Stimulated activated CD4-positive, alpha-beta T cell treated with anti-CD3 and anti-CD28 coated beads, Interleukin-15, amount 100 ng/mL, for 24 hours (primary cell): ENCODE measurements at places on chromosomes 6 and 20.

DNA sequence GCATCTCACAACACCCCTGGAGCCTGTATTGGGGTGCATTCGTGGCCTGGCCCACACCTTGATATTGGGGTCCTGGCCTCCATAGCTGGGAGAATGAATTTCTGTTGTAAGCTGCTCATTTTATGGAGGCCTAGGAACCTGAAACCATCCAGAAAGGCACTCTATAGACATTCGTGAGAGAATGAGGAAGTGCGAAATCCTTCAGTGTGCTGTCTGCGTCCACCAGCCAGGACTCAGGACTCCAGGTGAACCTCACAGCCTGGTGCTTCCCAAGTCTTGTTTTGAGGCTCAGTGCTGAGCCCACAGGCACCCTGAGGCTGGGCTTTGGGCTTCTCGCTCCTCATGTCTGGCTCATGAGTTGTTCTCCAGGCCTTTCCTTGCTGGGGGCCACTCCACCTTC is 11.9 kb upstream of the RBBP8NL start:
- no peak for DNase-seq

- DNase-seq, result no peak
These were observed 145.3 kb downstream of the KHDC1L start for GRCh38 chr6:73079978-73080377.

GRCh38 chr6:110446405-110446804 is 30.0 kb downstream of the SLC22A16 start:
- no peak for DNase-seq

- no peak for DNase-seq
These were observed 51.9 kb downstream of the L3MBTL3 start for GRCh38 chr6:130070326-130070725.

- DNase-seq, result no peak
These were observed 9.0 kb downstream of the RIN2 start for GRCh38 chr20:19767070-19767469.

DNA sequence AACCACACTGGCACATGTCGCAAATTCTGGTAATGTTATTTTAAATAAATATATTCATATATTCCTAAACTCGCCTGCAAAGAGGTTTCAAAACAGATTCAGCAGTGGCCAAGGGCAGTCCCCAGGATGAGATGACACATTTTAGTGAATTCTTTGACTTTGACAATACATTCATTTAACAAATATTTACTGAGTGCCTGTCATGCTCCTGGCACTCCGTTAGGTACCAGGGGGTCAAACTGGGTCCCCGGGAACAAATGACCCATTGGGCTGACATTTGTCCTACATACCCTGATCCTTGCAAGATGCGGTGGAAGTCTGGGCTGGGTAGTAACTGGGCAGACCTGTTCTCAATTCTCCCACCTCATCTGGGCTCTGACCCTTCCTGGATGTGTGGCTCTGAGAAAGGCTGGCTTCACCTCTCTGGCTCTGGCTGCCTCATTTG is 74.9 kb downstream of the FYN start:
- no peak for DNase-seq

DNA sequence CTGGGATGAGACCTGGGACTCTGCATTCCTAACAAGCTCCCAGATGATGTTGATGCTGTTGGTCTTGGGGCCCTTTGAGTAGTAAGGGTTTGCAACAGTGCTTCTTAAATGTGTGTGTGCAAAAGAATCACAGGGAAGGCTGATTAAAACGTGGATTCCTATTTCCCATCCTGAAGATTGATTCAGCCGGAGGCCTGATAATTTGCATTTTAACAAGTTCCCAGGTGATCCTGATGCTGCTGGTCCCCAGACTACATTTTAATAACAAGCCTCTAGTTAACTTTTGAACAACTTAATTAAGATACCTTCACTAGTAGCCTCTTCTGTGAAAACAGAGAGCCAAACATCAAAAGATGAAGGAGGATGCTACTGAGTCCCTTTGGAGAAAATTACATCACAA is 156.4 kb upstream of the LAMP5 start:
- no peak for DNase-seq

GRCh38 chr6:85612690-85613474 is 19.2 kb upstream of the SNX14 start:
- no peak for DNase-seq

DNA sequence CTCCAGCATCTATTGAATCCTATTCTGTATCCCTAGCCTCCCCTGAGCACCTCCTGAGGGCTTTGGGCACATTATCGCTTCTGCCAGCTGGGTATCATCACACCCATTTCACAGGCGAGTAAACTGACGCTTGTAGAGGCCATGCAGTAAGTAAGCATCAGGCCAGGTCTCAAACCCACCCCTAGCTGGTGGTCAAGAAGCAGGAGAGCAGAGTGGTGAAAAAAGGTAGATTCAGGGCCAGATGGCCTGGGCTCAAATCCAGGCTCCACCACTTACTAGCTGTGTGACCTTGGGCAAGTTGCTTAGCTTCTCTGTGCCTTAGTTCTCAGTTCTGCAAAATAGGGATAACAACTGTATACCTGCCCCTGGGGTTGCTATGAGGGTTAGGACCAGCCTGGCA is 19.9 kb downstream of the GRM4 start:
- no peak for DNase-seq

GRCh38 chr6:70396163-70396562 is 17.1 kb upstream of the FAM135A start:
- no peak for DNase-seq

DNA sequence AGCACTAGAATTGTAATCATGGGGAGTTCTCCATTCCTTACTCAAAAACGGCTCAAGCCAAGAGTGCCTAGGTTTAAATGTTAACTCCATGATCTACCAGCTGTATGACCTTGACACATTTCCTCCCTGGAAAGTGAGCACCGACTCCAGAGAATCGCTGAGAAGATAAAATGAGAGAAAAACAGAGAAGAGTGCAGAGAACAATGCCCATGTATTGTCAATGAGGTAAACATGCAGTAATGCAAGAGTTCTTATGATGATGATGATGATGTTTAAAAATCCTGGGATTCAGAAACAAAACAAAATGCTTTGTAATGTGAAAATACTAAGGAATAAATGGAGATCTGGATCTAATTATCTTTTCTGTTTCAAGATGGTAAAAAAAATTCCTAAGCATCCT is 64.8 kb upstream of the BEND6 start:
- DNase-seq, result no peak

- no peak for DNase-seq
These were observed 72.0 kb downstream of the BLOC1S5 start for GRCh38 chr6:7992002-7992815.

GRCh38 chr6:134744301-134744700 is 205.6 kb downstream of the ALDH8A1 start:
- DNase-seq, result no peak

GRCh38 chr20:38228436-38228835 is 32.1 kb downstream of the KIAA1755 start:
- DNase-seq, result no peak

GRCh38 chr6:19417713-19418112 is 419.5 kb upstream of the ID4 start:
- DNase-seq, result no peak

GRCh38 chr6:119043783-119044182 is 34.7 kb downstream of the FAM184A start:
- DNase-seq, result no peak

GRCh38 chr20:45917790-45918141 is 5.8 kb upstream of the PLTP start:
- DNase-seq, result no peak

DNA sequence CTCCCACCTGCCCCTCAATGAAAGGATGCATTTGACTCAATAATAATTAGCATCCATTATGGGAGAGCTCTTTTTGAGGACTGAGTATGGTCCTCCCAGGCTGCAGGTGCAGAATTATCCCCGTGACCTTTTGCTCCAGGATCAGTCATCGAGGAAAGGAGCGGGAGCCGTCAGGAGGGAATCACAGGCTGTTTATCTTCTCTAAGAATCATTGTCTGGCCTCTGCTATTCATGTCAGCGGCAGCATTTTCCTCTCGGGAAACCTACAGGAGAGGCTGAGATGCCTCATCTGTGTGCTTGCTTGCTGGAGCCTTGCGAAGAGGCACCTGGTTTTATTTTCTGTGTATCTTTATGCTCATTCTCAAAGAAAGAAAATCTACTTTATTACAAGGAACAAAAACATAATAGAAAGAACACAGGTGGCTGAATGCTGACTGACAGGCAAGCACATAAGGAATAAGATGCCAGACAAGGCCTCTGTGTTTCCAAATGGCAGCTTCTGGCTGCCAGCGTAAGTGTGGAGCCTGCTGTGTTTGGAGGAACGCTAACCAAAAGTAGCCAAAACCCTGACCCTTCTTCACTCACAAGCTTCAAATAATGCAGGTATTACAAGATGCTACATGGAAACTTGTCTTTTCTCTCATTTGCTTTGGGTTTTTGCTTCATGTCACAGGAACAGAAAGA is 539.1 kb upstream of the MARCKS start:
- DNase-seq, result no peak

DNA sequence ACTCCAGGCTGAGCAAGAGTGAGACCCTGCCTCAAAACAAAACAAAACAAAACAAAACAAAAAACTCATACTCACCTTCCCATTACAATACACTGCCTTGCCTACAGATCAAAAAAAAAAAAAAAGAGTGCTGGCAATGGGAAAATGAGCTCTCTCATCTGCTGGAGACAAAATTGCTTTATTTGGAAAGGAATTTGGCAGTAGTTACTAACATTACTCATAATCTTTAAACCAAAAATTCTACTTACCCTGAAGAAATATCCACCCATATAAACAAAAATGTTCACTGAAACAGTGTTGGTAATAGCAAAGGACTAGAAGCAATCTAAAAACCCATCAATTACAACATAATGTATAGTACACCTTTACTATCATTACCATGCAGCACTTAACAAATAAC is 120.4 kb downstream of the RNGTT start:
- DNase-seq, result no peak

DNA sequence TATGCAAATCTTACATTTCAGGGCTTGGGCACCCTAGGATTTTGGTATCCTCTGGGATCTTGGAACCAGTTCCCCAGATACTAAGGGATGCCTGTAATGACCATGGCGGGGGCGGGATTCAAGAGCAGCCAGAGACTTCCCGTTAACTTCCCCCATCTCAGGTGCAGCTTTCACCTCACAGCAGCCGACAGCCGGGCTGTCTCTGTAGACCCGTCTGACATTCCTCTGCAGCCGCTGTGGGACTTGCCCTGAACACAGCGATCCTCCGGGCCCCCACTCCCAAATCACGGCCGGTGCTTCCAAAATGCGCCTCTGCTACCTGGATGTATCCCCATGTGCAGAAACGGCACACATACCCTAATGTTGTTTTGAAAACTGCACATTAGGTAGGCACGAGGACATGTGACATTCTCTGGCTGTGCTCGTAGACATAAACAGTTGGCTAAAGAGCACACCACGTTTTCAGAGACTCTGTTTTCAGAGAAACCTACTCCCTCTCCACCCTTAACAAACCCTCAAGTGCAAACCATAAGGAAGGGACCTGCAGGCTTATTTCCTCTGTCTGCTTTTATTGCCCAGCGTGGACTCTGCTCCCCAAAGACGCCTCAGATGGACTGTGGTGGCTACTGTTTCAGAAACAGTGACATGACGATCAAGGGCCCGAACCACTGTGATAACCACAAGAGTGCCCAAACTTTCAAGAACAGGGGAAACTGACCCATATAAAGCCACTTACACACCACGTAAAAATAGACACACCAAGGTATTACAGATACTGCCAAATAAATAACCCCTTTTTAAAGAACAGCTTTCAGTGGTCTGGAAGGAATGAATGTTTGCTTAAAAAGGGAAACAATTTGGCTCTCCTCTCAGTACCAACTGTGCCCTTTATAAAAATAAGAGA is 72.9 kb upstream of the FOXC1 start:
- DNase-seq, result no peak

- DNase-seq, result no peak
These were observed 99.6 kb upstream of the SLC22A16 start for GRCh38 chr6:110575925-110576463.

- no peak for DNase-seq
These were observed 281.2 kb upstream of the JARID2 start for GRCh38 chr6:14964556-14965270.
